ENCODE measurements at places on chromosomes 5 and 9.

DNA sequence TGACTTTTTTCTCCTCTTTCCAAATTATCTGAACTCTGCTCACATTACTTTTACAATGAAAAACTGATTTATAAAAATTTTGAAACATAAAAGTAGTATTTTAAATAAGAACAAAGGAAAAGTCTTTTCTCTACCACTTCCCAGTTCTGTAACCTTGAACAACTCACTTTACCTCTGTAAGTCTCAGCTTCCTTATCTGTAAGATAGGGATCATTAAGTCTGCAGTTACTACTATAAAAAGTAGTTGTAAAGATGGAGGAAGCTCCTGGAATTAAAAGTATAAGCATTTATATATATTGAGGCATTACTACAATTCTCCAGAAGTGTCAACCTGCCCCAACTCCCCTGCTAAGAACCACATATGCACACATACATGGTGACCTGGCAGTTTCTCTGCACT lies 88.0 kb downstream of the TTC39B start:
- DNase-seq = no peak

DNA sequence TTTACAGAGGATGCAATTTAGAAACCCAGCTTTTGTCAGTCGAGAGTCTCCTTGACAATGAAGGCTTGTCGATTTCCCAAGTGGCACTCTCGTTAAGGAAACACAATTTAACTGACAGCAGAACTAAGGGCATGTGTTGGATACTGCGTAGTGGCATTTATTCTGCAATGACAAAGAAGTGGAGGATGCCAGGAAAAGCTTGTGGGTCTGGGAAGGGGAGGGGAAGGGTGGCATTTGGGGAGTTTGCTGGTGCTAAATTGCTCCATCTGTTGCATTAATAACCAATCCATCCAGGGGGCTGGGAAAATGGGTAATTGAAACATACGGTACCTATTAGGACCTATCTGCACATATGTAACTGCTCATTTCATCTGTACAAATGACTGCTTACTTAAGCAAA lies 190.6 kb downstream of the NSG2 start:
- no peak for DNase-seq

DNA sequence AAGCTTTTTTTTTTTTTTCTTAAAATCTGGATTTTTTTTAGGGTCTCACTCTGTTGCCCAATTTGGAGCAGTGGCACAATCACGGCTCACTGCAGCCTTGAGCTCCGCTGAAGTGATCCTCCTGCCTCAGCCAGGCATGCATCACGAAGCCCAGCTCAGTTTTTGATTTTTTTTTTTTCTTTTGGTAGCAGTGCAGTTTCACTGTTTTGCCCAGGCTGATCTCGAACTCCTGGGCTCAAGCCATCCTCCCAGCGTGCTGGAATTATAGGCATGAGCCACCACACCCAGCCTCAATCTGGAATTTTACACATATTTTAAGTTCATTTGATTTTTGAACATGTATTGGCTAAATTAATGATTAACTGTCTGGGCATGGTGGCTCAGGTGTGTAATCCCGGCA lies 36.3 kb downstream of the TRIO start:
- DNase-seq = no peak

GRCh38 chr5:65483546-65484346 lies 2.0 kb upstream of the ADAMTS6 start:
- no peak for DNase-seq

DNA sequence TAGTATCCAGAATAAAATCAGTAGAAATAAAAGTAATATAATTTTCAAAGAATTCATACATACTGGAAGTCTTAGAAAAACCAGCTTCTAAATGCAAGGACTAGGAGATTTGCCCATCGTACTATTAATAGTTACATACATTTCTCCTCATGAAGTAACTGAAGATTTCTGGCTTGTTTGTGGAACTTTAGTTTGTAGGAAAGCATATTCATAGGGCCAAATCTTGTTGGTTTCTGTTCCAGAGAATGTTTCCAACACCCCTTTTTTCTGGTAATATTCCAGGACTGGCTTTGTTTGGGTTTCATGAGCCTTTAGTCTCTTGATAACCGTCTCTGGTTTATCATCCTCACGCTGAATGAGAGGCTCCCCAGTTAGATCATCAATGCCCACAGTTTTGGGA lies 66.3 kb upstream of the TJP2 start:
- no peak for DNase-seq

GRCh38 chr9:109975574-109976295 lies 195.7 kb downstream of the PALM2AKAP2 start:
- DNase-seq = no peak

Data from activated T-helper 1 cell treated with Interleukin-2 at 50 U/mL for 16 hours (primary cell).